ENCODE measurements at places on chromosomes 6 and 20.

- peak; percentile 14 for DNase-seq
These were observed at the start of gene MC3R for GRCh38 chr20:56247954-56248782. Gene MC3R (plus strand): TSS chr20:56248732. CDS start chr20:56248844, 112 bp downstream.

- no peak for DNase-seq
These were observed 32.7 kb downstream of the CEBPB start for GRCh38 chr20:50223039-50224005.

GRCh38 chr6:19159089-19159488, 678.1 kb upstream of the ID4 start:
- no peak for DNase-seq

GRCh38 chr6:16337295-16337975, 99.0 kb downstream of the GMPR start:
- peak; percentile 95 for DNase-seq

DNA sequence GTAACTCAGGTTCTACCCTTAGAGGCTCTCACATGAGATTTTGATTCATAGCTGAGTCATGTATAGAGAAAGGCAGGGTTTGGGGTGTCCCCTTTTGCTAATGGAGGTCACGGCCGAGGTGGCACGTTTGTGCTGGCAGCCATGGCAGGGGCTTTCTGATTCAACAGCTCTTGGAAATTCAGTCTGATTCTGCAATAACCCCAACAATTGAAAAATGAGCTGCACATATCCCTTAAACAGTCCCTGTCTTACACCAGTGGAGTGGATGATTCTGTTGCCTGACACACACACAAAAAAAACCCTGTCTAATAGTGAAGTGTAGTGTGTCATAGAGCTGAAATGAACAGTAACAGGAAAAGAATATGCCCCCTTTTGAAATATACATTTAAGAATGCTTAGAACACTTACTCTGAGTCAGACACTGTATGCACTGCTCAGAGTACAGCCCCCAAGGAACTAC, 40.4 kb upstream of the ARG1 start:
- no peak for DNase-seq

- DNase-seq: no peak
These were observed 9.5 kb downstream of the FOXC1 start for GRCh38 chr6:1619098-1619672.

DNA sequence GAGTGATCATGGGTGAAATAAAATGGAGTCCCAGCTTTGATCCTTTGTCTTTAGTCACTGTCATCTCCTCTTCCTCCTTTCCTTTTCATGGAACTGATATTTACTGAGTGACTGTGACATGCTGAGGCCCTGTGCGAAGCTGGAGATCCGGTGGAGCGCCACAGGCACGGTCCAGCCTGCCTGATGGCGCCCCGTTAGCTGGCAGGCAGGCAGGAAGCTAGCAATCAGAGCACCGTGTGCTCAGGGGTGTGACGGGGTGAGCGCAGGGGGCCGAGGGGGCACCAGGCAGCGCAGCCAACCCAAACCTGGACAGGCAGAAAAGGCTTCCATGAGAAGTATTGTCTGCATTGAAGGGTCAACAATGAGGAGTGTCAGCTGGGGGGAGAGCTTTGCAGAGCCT, 100.2 kb upstream of the AKAP12 start:
- DNase-seq: no peak

DNA sequence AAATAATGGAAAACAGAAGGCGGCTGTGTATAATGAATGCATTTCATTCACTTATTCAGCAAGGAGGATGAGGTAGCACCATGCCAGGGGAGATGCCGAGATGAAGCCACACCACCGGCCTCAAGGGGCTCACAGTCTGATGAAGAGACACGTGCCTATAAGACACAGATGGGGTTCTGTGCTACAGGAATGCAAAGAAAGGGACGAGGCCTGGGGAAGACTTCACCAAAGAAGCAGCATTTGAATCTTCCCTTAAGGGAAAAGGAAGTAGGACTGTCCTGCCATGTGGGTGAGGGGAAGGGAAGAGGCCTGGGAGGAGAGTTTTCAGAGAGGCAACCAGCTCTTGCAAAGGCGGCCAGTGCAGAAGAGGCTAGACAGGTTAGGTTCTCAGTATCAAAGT, 98.9 kb downstream of the PSMG4 start:
- DNase-seq: no peak

- peak; percentile 35 for DNase-seq
These were observed 625 bp upstream of the ECHDC1 start for GRCh38 chr6:127343809-127344659.

- DNase-seq: no peak
These were observed 4.2 kb downstream of the ADTRP start for GRCh38 chr6:11774426-11774825.

DNA sequence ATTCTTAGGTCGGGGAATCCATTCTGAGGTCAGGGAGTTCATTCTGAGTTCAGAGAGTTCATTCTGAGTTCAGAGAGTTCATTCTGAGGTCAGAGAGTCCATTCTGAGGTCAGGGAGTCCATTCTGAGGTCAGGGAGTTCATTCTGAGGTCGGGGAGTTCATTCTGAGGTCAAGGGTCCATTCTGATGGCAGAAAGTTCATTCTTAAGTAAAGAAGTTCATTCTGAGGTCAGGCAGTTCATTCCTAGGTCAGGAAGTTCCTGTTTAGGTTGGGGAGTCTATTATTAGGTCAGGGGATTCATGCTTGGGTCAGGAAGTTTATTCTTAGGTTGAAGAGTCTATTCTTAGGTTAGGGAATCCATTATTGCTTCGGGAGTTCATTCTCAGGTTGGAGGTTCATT, 16.5 kb upstream of the NXT1 start:
- no peak for DNase-seq

- peak; percentile 23 for DNase-seq
These were observed 287.0 kb upstream of the RIMS1 start for GRCh38 chr6:71599359-71599758.

DNA sequence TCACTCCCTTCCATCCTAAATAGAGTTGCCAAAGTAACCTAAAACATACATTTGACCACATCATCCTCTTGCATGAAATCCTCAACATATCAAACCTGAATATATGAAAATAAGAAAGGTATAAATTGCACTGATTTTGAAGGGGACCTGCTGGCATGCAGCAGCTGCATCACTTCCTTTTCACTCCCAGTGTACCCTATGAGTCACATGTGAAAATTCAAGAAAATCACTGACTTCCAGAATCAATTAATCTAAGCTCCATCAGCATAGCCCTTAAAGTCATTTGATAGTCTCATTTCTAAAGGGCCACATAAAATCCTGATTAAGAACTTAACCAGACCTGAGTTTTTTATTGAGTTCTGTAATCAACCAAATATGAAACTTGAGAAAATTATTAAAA, 24.3 kb downstream of the SNX14 start:
- no peak for DNase-seq

- DNase-seq: no peak
These were observed 26.2 kb downstream of the CTCFL start for GRCh38 chr20:57498425-57499400.

GRCh38 chr6:14811775-14812428, 434.0 kb upstream of the JARID2 start:
- no peak for DNase-seq

GRCh38 chr6:119112812-119113530, 34.5 kb upstream of the FAM184A start:
- no peak for DNase-seq

GRCh38 chr6:80939898-80940297, 812.6 kb downstream of the TENT5A start:
- DNase-seq: no peak

DNA sequence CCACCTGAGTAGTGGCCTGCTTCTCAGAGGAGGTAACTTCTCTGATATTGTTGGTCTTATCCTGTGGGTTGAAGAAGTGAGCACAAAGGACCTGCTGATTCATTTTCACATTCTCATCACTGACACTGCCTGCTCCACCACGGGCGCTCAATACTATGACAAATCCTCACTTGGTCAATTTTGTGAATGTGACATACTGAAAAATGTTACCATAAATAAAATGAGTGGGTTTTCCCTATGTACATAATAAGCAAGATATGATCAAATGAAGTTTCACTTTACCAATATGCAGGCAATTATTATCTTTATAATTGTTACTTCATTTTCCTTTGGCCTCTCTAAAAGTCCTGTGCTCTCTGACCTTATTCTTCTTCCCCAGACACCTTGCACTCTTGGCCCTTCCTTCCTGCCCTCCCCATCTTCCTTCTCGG, 71.5 kb upstream of the RIPOR2 start:
- DNase-seq: no peak

- peak; percentile 2 for DNase-seq
These were observed 887.1 kb downstream of the TFAP2A start for GRCh38 chr6:9527679-9528286.

DNA sequence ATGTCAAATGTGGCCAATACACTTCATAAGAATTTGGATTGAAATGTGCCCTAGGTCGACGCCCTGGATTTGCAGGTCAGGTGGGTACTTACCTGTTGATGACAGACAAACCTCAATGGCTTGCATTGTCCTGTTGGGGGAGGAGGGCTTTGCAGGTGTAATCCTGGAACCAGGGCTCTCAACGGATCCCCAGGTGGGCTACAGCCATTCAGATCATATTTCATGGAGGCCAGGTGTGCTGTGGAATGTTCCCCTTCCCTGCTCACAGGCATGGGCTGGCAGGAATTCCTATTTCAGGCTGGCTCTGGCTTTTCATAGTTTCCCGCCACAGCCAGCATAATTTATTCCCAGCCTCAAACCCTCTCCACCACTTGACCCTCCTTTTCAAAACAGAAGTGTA, 254.7 kb downstream of the SMOC2 start:
- DNase-seq: no peak

- no peak for DNase-seq
These were observed 74.8 kb upstream of the TPD52L1 start for GRCh38 chr6:125078602-125079321.

DNA sequence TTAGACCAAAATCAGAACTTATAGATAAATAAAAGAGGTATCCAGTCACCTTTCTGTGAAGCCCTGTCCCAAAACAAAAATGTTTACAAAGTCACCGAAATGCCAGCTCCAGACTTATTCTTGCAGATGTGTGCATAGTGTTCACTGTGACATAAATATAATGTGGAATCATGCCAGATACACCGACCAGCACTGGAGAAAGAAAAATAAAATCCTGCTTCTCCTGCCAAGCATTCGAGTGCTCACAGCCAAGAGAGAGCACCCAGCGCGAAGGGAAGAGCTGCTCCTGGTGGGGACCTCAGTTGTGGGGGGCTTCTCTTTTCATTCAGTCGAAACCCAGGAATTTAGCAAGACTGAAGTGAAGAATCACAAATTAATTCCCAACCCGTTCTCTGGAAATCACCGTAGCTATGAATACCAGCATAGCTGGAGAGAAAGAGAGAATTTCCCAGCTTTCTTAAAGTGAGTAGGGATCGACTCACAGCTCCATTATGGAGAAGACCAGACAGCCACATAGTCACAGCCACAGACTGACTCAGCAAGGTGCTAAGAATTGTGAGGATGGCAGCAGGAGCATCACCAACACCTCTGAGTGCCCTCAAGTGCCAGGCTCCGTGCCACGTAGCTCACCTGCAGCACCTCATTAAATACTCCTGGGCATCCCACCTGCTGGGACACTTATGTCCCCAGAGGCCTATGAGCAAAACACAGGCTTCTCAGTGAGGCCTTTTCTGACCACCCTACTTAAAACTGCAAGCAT, 33.2 kb downstream of the BFSP1 start:
- DNase-seq: no peak

DNA sequence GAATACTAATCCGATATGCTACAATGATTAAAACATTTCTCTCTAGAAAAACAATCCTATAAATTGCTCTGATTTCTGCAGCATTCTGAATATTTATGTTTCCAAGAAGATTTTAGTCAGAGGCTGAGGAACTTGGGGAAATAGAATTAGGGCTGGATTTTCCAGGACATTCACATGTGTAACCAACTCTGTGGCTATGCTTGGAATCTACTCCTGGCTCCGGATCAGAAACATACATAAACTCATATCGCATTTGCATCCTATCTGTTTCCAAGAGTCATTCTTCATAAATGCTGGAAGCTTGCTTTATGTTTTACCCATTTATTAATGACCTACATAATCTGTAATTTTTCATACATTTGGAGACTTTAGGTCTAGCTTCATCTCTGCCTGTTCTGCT, 459.9 kb upstream of the MARCKS start:
- DNase-seq: peak; percentile 36

Measured in hindlimb muscle (tissue), 1 donor.